ENCODE measurements at places on chromosomes 12 and 14. TPM values are rescaled to one million over a fixed set of nuclear protein-coding genes. Genes with fewer than 3 reads are reported as not detected.

Gene GALNT6
- total RNA-seq: 17.9 TPM

Gene PTCSC3
- total RNA-seq: not detected

Gene CBLN3
- 3.9 TPM for total RNA-seq

Gene USP44
- 1.7 TPM for total RNA-seq

Gene HCAR1
- total RNA-seq: 0.06 TPM

Gene BMP4
- 8.1 TPM for total RNA-seq

Gene OR4E2
- total RNA-seq: not detected

Gene SELPLG
- 6.5 TPM for total RNA-seq

Gene LPCAT3
- total RNA-seq: 102 TPM

Gene GLTP
- total RNA-seq: 98.9 TPM

Gene LPAR5
- 30.5 TPM for total RNA-seq

Gene PPFIA2
- total RNA-seq: 1.1 TPM

Gene RBP5
- 2.2 TPM for total RNA-seq

Gene RAPGEF3
- total RNA-seq: 9.5 TPM

Gene PSME1
- 188 TPM for total RNA-seq

Gene CLEC4C
- not detected for total RNA-seq

Gene NPAS3
- 0.65 TPM for total RNA-seq

Gene GPD1
- 4.1 TPM for total RNA-seq

Gene KRT6C
- total RNA-seq: not detected

Gene GPR162
- total RNA-seq: 18.6 TPM

Gene FAM186B
- 0.63 TPM for total RNA-seq

Gene SLC4A8
- 1.8 TPM for total RNA-seq

All from mucosa of descending colon (tissue), 3 donors.